Memory B cell (primary cell): ENCODE measurements at places on chromosomes 6 and 20.

DNA sequence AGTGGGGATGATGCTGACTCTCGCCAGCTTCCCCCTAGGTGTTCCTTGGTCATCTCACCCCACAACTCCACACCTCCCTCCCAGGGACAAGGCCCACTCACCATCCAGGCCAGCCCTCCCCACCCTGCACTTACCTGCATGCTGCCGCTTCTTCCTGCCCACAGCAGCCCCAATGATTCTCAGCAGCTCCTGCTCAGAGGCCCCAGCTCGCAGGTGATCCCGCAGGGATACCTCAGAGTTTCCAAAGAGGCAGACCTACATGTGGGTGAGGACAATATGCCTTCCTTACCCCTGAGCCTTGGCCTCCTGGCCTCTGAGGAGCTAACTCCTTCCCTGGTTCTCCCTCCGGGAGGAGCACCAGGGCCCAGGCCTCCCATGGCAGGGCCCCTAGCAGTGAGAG, 24.6 kb downstream of the MOCS1 start:
- H3K27me3 ChIP-seq: peaks cover 5% of the 10 kb centered on the region
- no peak overlapping the region for H3K27ac ChIP-seq
- DNase-seq: no peak
- H3K4me3 ChIP-seq: no peak overlapping the region

DNA sequence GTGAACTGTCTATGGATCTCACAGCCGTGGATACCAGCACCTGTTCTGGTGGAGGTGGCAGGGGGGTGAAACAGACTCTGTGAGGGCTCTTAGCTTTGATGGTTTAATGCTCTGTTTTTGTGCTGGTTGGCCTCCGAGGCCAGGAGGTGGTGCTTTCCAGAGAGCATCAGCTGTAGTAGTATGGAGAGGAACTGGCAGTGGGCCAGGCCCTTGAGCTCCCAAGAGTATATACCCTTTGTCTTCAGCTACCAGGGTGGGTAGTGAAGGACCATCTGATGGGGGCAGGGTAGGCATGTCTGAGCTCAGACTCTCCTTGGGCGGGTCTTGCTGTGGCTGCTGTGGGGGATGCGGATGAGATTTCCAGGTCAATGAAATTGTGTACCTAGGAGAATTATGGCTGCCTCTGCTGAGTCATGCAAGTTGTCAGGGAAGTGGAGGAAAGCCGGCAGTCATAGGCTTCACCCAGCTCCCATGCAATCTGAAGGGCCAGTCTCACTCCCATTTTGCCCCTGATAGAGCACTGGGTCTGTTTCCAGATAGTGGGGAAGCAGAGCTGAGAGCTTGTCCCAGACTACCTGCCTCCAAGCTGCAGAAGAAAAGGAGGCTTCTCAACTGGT, 102.7 kb upstream of the AHI1 start:
- no peaks in the 10 kb centered on the region for H3K4me1 ChIP-seq
- no peaks in the 10 kb centered on the region for H3K27me3 ChIP-seq
- no peak overlapping the region for H3K27ac ChIP-seq
- no peak overlapping the region for H3K4me3 ChIP-seq

GRCh38 chr6:79421707-79422484, 115.3 kb downstream of the LCA5 start:
- H3K27me3 ChIP-seq: peaks cover 1% of the 10 kb centered on the region
- no peaks in the 10 kb centered on the region for H3K4me1 ChIP-seq
- no peak overlapping the region for H3K4me3 ChIP-seq
- H3K36me3 ChIP-seq: no peaks in the 10 kb centered on the region
- DNase-seq: no peak

GRCh38 chr6:46794068-46794467, 879 bp downstream of the MEP1A start:
- no peak overlapping the region for H3K27ac ChIP-seq
- DNase-seq: no peak
- H3K27me3 ChIP-seq: peaks cover 3% of the 10 kb centered on the region
- H3K4me3 ChIP-seq: no peak overlapping the region

DNA sequence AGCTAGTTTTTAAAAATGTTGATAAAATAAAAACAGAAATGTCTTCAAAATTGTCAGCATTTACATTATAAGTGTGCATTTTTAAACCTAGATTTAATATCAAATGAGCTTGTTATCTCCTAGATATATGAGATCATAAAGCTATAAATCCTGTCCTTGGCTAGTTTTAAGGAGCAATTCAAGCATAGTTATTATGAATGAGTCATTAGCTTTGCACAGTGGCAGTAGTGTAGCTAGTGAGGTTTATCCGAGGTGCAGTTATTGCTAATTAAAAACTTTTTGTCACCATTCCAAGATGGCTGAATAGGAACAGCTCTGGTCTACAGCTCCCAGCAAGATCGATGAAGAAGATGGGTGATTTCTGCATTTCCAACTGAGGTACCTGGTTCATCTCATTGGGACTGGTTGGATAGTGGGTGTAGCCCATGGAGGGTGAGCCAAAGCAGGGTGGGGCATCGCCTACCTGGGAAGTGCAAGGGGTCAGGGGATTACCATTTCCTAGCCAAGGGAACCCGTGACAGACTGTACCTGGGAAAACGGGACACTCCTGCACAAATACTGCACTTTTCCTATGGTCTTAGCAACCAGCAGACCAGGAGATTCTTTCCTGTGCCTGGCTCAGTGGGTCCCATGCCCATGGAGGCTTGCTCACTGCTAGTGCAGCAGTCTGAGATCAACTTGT, 108.8 kb upstream of the SYNCRIP start:
- no peak for DNase-seq
- H3K4me1 ChIP-seq: no peaks in the 10 kb centered on the region
- no peaks in the 10 kb centered on the region for H3K36me3 ChIP-seq
- H3K27me3 ChIP-seq: peaks cover 5% of the 10 kb centered on the region

DNA sequence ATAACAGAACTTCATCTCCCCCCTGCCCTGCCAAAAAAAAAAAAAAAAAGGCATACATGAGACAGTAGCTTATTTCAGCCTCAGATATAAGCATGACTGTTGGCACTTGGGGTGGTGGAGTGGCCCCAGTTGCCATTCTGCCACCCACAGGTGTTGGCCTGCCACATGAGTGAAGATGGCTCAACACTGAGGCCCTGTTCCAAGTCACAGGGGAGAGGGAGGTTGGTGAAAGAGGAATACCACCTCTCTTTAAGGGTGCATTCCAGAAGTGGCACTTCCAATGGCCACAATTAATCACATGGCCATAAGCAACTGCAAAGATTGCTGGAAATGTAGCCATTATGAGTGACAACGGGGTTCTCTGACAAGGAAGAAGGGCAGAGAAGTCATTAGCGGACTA, 61.9 kb upstream of the JARID2 start:
- H3K4me3 ChIP-seq: no peak overlapping the region
- no peaks in the 10 kb centered on the region for H3K27me3 ChIP-seq
- no peak for DNase-seq

DNA sequence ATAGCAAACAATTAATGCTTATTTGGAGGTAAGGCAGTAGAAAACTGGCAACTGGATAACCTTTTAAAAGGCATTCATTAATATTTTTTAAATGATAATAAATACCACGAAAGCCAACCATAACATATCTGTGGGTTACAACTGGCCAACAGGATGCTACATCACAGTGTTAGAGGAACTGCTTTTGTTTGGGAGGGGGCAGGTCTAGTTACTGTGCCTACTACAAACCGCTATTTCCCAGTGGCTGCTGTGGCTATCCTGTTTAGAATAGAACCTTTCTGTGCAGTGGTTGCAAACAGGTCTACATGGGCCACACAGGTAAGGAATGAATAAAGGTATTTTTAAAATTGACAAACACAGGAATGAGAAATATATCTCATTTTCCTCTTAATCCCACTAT, 976 bp downstream of the PIGT start:
- H3K4me1 ChIP-seq: peaks cover 35% of the 10 kb centered on the region
- H3K36me3 ChIP-seq: peaks cover 22% of the 10 kb centered on the region
- H3K27me3 ChIP-seq: no peaks in the 10 kb centered on the region
- peak overlapping the region; percentile 96 for H3K27ac ChIP-seq
- peak overlapping the region; percentile 93 for H3K4me3 ChIP-seq

- no peak for DNase-seq
- no peak overlapping the region for H3K27ac ChIP-seq
These were observed 815.5 kb downstream of the BCKDHB start for GRCh38 chr6:80921861-80922460.

GRCh38 chr6:109690737-109691621, at the start of the genes AK9 and FIG4:
Gene AK9, minus strand, starts transcription at chr6:109691202. Its CDS starts 15,457 bp downstream, at chr6:109675745.
Gene FIG4, plus strand, starts transcription at chr6:109691296. Its CDS starts 140 bp downstream, at chr6:109691436.
- DNase-seq: peak; percentile 81
- H3K27ac ChIP-seq: peak within 1 kb of the TSS; percentile 89
- peaks cover 23% of the 10 kb centered on the region for H3K4me1 ChIP-seq
- peak within 1 kb of the TSS; percentile 93 for H3K4me3 ChIP-seq
- no peaks in the 10 kb centered on the region for H3K27me3 ChIP-seq

- DNase-seq: no peak
- no peak overlapping the region for H3K4me3 ChIP-seq
- H3K27me3 ChIP-seq: peaks cover 4% of the 10 kb centered on the region
- peaks cover 21% of the 10 kb centered on the region for H3K4me1 ChIP-seq
- H3K36me3 ChIP-seq: no peaks in the 10 kb centered on the region
- H3K27ac ChIP-seq: no peak overlapping the region
These were observed 71.4 kb upstream of the SNX9 start for GRCh38 chr6:157751547-157752200.

GRCh38 chr6:126041516-126041915, 55.2 kb downstream of the TRMT11 start:
- DNase-seq: no peak
- H3K27ac ChIP-seq: no peak overlapping the region
- no peaks in the 10 kb centered on the region for H3K4me1 ChIP-seq
- no peak overlapping the region for H3K4me3 ChIP-seq

- DNase-seq: no peak
- H3K4me3 ChIP-seq: no peak overlapping the region
- H3K27ac ChIP-seq: no peak overlapping the region
- peaks cover 13% of the 10 kb centered on the region for H3K4me1 ChIP-seq
These were observed 192.3 kb downstream of the TMEM200A start for GRCh38 chr6:130558131-130558530.
